ENCODE measurements at places on chromosomes 2 and 18. TPM values are rescaled to one million over a fixed set of nuclear protein-coding genes. Genes with fewer than 3 reads are reported as not detected.

The KIAA2012 gene
- total RNA-seq: 0.03 TPM

The BUB1 gene
- 52.8 TPM for total RNA-seq

DNA sequence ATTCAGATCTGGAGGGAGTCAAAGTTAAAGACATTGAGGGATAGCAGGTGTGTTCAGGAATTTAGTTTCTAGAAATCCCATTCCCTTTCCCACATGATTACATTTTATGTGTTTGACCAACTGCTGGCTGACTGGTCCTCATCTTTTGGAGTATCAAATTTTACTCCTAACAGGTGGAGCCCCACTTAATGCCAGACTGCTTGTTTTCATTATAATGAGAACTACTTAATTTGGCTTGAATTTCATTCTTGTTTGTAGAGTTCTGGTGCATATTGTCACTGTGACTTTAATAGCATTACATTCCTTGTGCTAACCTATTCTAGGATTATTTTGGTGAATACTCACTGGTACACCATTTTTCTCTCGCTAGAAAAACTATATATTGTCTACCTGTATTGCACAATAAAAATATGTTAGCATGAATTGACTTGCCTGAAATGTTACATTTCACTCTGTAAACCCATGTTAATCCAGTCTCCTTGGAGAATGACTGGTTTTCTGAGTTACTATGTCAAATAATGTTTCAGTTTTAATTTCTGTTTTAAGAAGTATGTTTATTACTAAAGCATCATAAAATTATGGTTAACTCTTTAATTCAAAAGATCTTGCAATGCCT lies 98.2 kb downstream of the TANC1 start:
- no peak for DNase-seq

- DNase-seq: peak; percentile 56
Observed at GRCh38 chr2:232667989-232668583, 29.0 kb upstream of the GIGYF2 start.

DNA sequence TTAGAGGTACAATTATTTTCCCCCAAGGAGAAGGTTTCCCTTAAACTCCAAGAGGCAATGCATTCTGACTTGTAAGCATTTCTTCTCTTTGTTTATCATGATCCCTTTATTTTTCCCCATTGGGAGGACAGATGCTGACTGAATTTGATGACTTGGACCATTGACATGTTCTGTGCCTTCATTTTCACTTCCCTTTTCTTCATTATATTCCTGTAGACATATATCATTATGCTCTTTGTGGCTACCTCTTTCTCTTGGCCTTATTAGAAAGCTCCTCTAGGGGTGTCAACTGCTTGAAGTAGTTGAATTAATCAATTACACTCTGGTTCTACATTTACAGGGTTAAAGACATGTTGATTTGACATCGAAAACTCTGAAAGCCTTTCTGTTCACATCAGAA lies 330.0 kb upstream of the DCC start:
- DNase-seq: no peak

DNA sequence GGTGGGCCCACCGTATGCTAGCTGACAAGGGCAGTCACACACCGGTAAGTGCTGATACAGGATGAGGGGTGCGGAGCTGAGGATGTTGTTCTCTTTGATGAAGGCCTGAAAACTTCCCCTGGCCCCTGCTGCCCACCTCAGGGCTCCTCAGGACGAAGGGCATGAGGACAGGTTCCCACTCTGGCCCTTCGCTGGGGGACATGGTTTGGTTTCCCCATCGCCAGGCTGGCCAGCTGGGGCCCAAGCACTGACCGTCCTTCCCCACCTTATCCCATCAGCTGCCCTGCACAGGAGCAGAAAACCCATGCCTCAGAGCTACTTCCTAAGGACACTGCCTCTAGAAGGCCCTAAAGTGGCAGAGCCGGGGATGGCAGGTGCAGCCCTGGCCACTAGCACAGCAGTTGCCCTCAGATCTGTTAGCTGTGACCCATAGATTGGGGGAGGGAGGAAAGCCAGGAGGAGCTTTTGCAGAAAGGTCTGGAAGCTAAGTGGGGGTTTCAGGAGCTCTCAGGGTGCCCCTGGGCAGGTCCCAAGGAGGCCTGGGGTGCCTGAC lies 66.5 kb downstream of the TFCP2L1 start:
- DNase-seq: no peak

GRCh38 chr2:228876276-228876675 lies 394.8 kb downstream of the PID1 start:
- no peak for DNase-seq

- DNase-seq: no peak
Observed at GRCh38 chr2:190090148-190090547, 27.6 kb upstream of the MSTN start.

GRCh38 chr18:76903386-76903785 lies 81.0 kb downstream of the ZNF236 start:
- DNase-seq: no peak

The POMC gene
- total RNA-seq: not detected

DNA sequence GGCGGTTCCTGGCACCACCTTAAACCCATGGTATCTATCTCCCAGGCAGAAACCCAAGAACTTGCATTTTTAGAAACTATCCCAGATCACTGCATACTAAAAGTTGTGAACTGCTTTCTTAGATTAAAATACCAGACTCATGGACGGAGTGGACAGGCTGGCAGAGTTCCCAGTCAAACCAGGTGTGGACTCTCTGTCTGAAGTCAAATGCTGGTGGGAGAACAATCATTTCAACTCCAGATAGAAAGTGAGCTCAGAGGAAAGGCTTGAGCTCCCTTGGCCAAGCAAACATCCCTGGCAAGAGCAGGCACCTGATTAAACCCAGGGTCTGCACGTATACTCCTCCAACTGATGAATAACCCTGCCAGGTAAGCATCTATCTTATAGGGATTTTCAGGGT lies 19.5 kb downstream of the NXPH2 start:
- no peak for DNase-seq

The ALPG gene
- 0.03 TPM for total RNA-seq

The CCDC68 gene
- total RNA-seq: not detected

The CXCR1 gene
- total RNA-seq: not detected

- DNase-seq: no peak
Observed at GRCh38 chr2:118747066-118747465, 100.4 kb downstream of the EN1 start.

- DNase-seq: no peak
Observed at GRCh38 chr2:23649303-23649702, 264.3 kb downstream of the KLHL29 start.

The HES6 gene
- 31.7 TPM for total RNA-seq

DNA sequence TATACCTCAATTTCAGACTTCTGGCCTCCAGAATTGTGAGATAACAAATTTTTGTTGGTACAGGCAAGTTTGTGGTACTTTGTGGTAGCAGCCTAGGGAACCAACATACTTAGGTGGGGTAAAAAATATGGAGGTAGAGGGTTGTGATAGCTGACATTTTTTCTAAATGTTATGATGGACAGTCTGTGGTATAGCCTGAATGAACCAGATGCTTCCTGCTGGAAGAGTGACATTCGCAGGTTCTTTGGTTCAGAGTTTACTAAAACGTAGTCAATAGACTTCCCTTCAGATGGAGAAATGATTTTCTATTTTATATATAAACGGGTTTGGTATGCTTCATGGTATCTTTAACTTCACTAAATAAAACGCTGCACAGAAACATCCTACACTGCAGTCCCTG lies 42.8 kb downstream of the PMAIP1 start:
- no peak for DNase-seq

DNA sequence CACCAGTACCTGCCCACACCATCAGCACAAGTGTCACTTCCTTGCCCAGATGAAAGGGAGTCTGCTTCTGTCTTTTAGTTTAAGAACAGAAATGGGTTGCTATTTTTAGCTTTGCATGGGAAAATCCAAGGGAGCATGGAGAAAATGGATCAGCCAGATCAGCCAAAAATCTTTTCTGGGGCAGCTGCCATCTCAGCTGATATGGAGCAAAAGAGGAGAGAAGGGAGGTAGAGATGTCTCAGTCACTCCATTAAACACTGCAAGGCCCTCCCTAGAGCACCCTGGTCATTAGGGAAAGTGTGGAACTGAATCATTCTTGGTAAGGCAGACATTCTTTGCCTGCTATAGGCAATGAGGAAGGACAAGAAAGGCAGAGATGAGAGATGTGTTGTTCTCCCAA lies 79.9 kb downstream of the CTAGE1 start:
- DNase-seq: no peak

- DNase-seq: no peak
Observed at GRCh38 chr2:11987151-11987550, 240.7 kb downstream of the LPIN1 start.

- DNase-seq: no peak
Observed at GRCh38 chr18:41396211-41396610, 558.8 kb upstream of the PIK3C3 start.

DNA sequence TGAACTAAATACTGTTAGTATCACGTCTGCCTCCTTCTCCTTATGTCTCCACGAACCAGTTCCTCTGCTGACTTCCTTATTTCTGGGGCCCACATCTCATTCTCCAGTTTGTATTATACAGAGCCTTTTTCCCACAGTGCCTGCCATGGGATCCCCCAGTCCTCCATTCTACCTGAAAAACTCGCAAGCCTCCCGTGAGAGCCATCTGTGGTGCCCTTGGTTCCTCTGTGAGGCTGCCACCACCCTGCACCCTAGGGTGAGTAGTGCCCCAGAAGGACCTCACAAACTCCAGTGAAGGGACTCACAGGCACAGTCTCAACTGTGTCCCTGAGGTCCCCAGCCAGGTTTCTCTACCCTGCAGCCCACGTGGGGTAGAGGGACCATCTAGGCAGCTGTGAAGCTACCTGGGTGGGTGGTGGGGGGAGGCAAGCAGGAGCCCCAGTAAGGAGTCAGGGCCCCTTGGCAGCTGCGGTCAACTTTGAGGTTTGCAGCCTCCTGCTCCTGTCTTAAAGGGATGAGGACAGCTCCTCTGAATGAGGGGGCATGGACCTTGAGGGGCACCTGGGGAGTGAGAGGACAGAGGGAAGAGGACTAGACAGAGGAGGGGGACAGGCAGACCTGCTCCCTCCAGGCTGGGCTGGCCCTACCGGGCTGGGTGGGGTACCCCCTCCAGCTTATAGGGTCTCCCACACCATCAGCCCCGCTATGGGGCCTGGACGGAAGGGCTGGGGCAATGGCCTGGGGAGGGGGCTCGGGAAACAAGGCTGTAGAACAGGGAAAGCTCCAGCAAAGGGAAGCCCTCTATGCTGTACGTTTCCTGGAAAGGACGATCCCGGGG lies 1.0 kb downstream of the PSTPIP2 start:
- no peak for DNase-seq

GRCh38 chr2:231244382-231245248 lies 46.2 kb downstream of the ARMC9 start:
- no peak for DNase-seq

The CHST9 gene
- not detected for total RNA-seq

GRCh38 chr2:124755386-124755785 lies 730.3 kb downstream of the CNTNAP5 start:
- no peak for DNase-seq

DNA sequence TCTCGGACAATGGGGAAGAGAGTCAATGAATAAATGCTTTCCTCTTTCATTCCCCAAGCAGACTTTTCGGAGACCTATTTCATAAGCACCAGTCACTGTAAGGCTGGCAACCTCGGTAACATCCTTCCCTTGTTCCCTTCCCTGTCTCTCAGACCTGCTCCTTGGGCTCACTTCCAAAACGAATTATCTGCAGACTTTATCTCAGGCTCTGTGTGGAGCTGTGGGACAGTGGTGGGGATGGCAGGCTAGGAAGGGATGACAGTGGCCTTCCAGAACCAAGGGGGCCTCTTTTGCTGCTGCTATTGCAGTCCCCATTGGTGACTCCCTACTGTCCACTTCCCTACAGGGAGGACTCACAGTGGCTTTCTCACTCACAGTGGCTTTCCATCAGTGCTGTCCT lies 185.6 kb upstream of the MEX3C start:
- no peak for DNase-seq

- DNase-seq: peak; percentile 64
Observed at GRCh38 chr18:59783138-59783537, 85.9 kb upstream of the CCBE1 start.

The NABP1 gene
- 73.8 TPM for total RNA-seq

- DNase-seq: no peak
Observed at GRCh38 chr18:25662272-25662671, 310.3 kb upstream of the ZNF521 start.

DNA sequence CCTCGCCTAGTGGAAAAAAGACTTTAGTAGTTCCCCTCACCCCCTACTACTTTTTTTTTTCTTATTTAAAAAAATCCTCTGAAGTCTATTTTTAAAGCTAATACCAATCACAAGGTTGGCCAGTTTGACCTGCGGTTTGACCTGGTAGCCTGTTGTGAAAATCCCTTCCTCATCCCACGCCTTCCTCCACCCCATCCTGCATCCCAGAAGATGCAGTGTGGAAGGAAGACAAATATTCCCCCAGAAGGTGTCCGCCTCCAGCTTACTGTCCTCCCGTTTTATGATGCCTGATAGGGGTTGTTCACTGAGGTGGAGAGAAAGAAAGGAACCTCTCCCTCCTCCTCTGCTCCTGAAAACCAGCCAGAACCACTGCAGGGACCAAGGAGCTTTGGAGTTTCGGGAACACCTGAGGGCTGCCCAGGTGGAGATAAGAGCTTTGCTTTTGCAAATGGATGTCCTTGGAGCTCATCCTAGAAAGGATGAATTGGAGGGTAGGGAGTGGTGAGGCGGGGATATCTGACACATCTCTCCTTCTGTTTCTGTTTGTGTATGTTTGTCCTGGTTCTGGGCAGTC lies 909 bp downstream of the ATP6V1C2 start:
- no peak for DNase-seq

DNA sequence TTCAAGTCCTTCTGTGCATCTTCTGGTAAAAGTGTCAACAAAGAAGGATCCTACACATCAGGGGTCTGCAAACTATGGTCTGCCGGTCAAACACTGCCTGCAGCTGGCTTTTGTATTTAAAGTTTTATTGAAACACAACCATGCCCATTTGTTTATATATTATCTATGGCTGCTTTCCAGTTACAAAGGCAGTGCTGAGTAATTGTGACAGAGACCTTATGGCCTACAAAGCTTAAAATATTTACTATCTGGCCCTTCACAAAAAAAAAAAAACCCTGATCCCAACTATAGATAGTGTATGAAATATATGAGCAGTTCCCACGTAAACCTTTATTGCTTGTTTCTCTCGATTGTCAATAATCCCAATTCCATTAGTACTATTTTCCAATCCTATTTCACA lies 101.4 kb downstream of the RBMS1 start:
- DNase-seq: no peak

The TMSB10 gene
- 10,548 TPM for total RNA-seq

- DNase-seq: no peak
Observed at GRCh38 chr2:11644293-11644692, 25.7 kb downstream of the NTSR2 start.

GRCh38 chr18:58674863-58675472 lies 3.7 kb downstream of the MALT1 start:
- no peak for DNase-seq

The C2orf66 gene
- 0.05 TPM for total RNA-seq

Data from SJSA1 (cell line).